Left lobe of liver (tissue), 2 donors: ENCODE measurements at places on chromosomes 2 and 18. TPM values are rescaled to one million over a fixed set of nuclear protein-coding genes. Genes with fewer than 3 reads are reported as not detected.

The GPR45 gene
- not detected for total RNA-seq

The L3MBTL4 gene
- total RNA-seq = 10.9 TPM

The SERPINB3 gene
- not detected for total RNA-seq

The ASB3 gene
- total RNA-seq = 5.2 TPM

The C2orf72 gene
- 125 TPM for total RNA-seq

The FAP gene
- total RNA-seq = 0.58 TPM

The HOXD4 gene
- total RNA-seq = not detected

The GATA6 gene
- total RNA-seq = 11.7 TPM

The SEPTIN2 gene
- 74.5 TPM for total RNA-seq

The ACYP2 gene
- 20.4 TPM for total RNA-seq

The SPP2 gene
- total RNA-seq = 76.4 TPM

The GPR55 gene
- total RNA-seq = not detected

The ALPI gene
- total RNA-seq = not detected

The THAP4 gene
- total RNA-seq = 29.1 TPM

The PSMA8 gene
- total RNA-seq = not detected

The TEX44 gene
- not detected for total RNA-seq

The IL36B gene
- not detected for total RNA-seq

The SPAG16 gene
- total RNA-seq = 8.2 TPM

The DCDC2C gene
- total RNA-seq = not detected

The CD8B2 gene
- total RNA-seq = not detected

The C2orf80 gene
- total RNA-seq = not detected

The NTSR2 gene
- total RNA-seq = not detected

The MAPK4 gene
- total RNA-seq = 0.25 TPM

The ARMC9 gene
- 1.9 TPM for total RNA-seq

The RNF125 gene
- 9.0 TPM for total RNA-seq

The STON1 gene
- total RNA-seq = 0.93 TPM
